ENCODE measurements at places on chromosomes 4 and X.

- no peak for DNase-seq
These were observed 247.4 kb upstream of the CTSO start for GRCh38 chr4:156201050-156201449.

DNA sequence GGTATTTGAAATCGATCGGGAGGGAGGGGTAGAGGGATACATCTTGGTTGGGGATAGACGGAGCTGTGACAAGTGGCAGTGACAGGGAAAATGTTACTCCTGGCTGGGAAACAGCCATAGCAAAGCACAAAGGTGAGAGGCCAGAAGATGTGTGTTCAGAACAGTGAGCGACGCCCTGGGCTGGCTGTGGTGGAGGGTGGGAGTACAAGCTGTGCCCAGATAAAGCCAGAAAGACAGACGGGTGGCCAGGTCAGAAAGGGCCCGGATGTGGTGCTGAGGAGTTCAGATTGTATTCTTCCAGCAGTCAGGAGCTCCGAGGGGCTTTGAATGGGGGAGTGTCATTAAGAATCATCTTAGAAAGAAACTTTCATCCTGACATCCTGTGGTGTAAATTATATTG, 27.9 kb downstream of the CCDC149 start:
- no peak for DNase-seq

DNA sequence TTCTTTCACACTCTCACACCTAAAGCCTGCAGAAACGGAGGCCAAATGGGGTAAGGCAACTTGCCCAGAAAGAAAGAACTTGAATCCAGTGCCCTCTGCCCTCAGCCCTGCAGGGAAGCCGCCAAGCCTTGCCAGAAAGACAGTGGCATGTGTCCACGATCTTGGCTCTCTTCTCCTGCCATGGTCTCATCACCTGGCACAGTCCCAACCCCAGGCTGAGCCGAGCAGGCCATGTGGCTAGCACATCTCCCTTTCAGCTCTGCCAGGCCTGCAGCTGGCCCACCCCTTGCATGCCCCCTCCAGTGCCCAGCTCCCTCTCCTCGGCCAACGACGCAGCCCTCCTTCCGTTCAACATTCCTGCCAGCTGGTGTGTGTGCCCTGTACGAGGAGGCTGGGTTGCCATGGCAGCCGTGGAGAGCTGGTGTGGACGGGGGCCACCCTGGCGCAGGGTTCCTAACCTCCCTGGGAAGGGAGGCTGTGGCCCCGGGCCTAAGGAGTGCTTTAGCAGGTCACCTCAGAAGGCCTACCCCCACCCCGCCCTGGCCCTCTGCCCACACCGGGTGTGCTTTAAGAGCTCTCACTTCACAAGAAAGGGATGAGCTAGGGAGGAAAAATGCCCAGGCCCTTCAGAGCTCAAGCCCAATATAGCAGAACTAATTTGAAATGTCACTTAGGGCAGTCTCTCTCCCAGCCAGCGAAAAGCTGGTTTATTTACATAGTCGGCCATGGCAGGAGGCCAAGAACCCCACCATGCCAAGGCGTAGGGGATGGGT, 73.0 kb upstream of the PJA1 start:
- DNase-seq, result no peak

DNA sequence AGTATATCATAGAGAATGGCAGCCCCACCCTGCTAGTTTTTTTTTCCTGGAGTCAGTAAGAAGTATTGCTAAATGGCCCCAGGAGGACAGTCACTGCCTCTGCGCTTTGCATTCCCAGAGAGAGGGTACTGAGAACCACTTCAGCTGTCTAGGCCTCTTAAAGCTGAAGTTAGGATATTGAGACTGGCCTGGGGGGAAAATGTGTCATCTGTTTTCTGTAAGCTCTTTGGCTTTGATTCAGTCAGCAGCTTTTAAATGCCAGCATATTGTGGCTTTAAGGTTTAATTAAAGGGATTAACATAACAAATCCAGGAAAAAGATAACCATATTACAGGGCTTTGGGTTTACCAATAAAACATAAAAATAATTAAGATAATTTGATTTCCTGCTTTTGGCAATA, 852.0 kb downstream of the PCDH18 start:
- no peak for DNase-seq

DNA sequence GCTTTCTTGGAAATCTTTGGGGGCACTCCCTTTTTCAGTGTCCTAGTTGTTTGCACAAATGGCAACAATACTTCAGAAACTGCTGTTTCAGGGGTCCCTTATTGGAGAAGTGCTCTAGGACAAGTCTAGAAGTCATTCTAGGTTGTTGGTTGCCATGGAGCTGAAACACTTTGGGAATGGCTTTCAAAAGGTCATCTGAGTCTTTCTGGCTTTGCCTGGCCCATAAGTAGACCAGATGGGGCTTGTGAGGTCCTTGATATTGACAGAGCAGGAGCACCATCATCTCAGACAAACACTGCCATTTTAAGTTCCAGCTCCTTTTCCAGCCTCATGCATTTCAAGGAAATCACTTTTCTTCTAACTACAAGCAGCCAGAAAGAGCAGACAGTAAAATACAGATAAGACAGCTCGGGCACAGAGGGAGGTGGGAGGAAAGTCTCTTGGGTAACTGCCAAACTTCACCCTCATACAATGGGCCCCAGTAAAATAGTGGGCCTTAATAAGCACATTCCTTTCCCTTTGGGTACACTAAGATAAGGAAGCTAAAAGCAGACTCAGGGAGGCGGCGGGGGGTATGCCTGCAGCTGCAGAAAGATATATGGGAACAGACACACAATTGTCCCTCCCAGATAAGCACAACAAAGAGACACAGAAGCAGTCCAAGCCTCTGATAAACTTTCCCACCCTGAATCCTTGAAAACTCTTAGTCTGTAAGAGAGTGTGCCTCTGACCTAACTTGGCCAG, 8.5 kb upstream of the NXF3 start:
- no peak for DNase-seq

DNA sequence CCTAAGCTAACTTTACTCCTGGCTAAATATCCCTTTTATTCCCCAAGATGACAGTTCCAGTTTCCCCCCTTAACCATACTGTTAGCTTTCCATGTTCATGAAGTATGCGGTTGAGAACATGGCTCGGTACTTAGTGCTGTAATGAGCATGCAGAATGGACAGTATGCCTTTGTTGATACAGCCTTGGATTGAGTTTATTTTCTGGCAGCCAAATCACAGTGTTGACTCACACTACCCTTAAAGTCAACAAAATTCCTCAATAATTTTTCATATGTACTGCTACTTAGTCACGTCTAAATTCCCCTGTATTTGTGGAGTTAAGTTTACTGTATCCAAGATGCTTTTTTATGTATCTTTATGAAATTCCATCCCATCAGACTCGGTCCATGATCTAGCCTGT, 1.4 kb upstream of the VEGFC start:
- DNase-seq, result no peak

DNA sequence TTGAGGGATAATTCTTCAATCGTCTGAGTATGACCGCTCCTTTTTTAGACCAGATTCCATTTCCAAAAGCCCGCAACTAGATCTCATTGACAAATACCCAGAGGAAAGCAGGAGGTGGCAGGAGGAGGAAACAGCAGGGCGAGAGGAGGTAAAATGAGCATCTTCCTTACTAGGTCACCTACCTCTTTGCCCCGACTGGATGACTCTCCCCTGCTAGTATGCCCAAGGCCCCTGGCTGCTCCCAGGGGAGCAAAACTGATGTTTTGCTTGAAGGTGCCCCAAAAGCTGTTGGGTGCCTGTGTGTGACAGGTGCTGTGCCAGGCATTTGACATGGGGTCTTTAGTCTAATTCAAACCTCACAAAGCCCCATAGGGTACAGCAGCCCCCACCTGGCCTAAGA, 48.9 kb downstream of the C4orf50 start:
- no peak for DNase-seq

GRCh38 chr4:4880492-4880891, 21.0 kb downstream of the MSX1 start:
- DNase-seq, result no peak

DNA sequence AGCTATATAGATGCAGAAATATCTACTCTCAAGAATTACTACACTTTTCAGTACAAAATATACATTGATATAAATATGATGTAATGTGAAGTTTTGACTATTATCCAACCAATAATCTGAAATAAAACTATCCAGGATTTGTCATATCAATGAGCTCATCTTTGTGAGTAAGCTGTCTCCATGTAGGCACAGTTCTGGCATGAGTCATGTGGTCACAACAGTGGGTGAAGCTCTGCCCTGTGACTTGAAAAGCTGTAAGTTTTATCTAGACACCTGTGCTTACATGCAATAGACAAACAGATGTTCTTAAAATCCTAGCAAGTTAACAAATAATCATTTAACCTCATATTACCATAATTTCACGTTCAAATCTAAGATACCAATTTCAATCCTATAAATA, 192.7 kb downstream of the GABRG1 start:
- no peak for DNase-seq

DNA sequence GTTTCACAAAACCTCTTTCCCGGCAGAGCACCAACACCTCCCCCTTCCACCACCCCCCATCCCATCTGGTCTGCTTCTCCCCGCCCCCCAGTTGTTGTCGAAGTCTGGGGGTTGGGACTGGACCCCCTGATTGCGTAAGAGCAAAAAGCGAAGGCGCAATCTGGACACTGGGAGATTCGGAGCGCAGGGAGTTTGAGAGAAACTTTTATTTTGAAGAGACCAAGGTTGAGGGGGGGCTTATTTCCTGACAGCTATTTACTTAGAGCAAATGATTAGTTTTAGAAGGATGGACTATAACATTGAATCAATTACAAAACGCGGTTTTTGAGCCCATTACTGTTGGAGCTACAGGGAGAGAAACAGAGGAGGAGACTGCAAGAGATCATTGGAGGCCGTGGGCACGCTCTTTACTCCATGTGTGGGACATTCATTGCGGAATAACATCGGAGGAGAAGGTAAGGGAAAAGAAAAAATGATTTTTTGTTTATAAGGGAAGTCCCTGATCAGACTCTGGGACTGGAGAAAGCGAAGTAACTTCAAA, at the start of gene PDGFRA:
Gene PDGFRA (plus strand): TSS at position 333 of the 541 bp plus-strand sequence. CDS start 29,476 bp downstream, outside the sequence.
- no peak for DNase-seq

DNA sequence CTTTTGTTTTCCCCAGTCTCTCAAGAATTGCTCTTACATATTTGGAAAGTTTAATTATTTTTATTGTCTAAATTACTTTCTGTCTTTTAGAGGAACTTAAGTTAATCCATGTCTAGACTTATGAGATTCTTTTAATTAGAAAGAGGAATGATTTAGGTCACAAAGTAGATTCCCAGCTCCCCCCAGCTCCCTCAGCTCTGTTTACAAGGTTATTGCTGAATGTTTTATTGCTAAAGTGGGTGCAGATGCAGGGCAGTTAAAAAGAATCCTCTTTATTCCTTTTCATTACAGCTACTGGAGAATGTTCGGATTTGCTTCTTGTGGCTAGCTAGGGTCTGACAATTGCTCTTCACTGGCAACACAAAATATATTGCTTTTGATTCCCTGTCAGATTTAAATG, 33.7 kb upstream of the CCKAR start:
- DNase-seq, result no peak

DNA sequence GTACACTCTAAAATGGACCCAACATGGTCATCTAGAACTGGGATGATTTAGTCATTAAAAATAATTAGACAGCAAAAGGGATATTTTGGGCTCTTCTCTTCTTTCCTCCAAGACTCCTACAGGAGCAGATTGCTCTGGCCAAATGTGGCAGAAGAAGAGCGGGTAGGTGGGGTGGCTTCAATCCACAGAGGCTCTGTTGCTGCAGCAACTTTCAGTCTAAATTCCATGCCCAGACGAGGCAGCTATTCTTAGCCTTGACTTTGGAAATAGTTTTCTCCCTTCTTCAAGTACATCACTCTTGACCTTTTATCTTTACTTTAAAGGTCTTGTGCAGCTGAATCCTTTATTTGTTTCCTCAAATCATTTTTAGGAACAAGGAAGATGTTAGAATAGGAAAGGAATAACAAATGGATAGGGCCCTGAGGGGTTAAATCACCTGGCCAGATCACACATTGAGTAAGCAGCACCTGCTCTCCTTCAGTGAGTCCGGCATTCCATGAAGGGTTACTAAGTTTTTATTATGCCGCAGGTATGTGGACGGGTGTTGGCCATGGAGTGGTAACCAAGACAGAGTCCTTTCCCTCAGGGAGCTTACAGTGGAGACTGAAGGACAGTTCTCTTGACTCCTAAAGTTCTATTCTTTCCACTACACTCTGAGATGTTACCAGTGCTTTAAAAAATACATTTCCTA, 19.3 kb upstream of the SORBS2 start:
- no peak for DNase-seq

GRCh38 chrX:34653811-34654210, 3.3 kb downstream of the TMEM47 start:
- DNase-seq, result no peak

DNA sequence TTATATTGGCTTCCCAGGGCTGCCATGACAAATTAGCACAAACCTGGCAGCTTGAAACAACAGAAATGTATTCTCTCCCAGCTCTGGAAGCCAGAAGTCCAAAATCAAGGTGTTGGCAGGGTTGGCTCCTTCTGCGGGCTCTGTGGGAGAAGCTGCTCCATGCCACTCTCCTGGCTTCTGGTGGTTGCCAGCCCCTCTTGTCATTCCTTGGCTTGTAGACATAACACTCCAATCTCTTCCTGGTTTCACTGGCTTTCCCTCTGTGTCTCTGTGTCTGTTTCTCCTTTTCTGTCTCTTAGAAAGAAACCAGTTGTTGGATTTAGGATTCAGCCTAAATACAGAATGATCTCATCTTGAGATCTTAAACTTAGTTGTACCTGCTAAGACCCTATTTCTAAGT, 85.5 kb downstream of the USP46 start:
- DNase-seq, result no peak

GRCh38 chr4:186886759-186887158, 163.1 kb upstream of the FAT1 start:
- DNase-seq, result no peak

GRCh38 chr4:88017516-88018297, 10.3 kb downstream of the PKD2 start:
- DNase-seq, result no peak

DNA sequence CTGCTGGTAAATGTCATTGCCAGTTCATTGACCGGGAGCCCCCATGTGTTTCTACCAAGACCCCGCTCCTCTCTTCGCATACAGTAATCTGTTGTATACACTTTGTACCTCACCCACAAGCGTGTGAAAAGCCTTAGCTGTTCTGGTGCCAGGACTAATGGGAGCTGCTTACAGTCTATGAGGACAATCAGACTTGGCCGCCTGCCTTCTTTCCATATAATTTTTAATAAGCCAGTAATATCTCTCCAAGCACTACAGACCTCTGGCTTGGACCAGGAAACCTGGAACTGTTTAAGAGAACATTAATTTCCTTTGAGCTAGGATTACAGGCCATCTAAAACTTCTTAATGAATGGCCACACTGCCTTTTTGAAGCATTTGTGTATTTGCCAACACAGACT, 149.7 kb upstream of the MSX1 start:
- no peak for DNase-seq

- DNase-seq, result no peak
These were observed 153.7 kb upstream of the GK2 start for GRCh38 chr4:79561751-79562150.

- DNase-seq, result no peak
These were observed 111.7 kb downstream of the SNCA start for GRCh38 chr4:89725268-89725667.

DNA sequence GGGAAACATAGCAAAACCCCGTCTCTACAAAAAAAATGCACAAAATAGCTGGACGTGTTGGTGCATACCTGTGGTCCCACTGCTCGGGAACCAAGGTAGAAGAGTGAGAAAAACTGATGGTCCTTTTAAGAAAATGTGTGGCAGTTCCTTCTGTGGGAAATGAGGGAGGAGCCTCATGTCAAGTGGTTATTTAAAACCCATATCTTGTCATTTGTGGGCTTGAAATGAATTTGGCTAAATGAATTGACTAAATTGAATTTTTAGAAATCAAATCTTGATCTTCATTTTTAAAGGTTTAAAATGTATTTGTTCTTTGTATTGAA, 16.2 kb upstream of the LAMP2 start:
- no peak for DNase-seq

GRCh38 chr4:31041853-31042252, 321.7 kb downstream of the PCDH7 start:
- no peak for DNase-seq

All from breast epithelium (tissue), 4 donors.